ENCODE measurements at places on chromosomes 2 and 18.
A peak's percentile ranks its signal among the peaks of the same experiment; 100 is the strongest.

DNA sequence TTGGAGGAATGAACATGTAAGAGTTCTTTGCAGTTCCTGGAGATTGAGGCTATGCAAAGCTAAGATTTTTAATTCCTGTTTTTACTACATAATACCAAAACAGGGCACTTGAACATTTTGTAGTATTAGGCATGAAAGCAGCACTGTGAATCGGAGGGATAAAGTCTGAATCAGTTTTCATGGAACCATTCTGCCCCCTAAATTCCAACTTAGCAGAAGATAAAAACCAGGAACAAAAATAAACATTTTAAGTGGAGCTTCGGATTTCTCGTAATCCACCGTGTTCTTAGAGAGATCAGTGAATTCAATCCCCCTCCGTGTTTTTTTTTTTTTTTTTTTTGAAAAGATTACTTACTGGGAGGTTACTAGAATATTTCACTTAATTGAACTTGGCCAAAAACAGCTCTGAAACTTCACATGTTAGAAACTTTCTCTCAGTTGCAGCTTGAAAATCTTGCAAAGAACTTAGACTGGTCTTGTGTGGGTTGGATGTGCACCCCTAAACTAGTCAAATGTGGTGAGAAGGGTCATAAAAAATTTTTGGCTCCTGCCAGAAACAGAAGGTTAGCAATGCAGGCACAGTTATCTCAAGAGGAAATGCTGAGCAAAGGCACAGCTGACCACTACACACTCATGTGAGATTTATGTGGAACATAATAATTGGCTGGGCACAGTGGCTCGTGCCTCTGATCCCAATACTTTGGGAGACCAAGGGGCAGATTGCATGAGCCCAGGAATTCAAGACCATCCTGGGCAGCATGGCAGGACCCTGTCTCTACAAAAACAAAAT, 145.4 kb upstream of the RNF152 start:
- DNase-seq: no peak

DNA sequence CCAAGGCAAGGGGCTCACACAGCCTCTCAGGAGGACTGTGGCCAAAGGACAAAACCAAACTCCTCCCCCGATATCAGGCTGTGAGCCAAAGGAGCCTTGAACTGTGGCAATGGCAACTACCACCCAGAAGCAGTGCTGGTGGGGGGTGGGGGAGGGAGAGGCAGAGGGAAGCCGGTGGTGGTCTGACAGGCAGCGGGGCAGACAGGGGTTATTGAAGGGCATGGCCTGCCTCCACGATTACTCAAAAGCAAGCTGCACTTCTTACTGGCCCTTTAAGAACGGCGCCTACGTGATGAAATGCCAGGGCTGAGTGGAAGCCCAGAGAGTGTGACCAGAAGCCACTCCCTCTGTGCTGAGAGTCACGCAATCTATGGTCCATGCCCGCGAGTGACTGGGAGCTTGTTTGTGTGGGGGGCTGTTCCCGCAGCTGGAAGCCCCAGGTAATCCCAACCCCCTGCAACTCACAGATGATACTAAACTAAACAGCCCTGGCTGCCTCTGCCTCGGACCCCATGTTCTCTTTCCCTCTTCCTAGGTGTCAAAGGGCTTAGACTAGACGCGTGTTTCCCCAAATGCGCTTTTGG, 128.2 kb upstream of the CXCR4 start:
- DNase-seq: peak; percentile 60

DNA sequence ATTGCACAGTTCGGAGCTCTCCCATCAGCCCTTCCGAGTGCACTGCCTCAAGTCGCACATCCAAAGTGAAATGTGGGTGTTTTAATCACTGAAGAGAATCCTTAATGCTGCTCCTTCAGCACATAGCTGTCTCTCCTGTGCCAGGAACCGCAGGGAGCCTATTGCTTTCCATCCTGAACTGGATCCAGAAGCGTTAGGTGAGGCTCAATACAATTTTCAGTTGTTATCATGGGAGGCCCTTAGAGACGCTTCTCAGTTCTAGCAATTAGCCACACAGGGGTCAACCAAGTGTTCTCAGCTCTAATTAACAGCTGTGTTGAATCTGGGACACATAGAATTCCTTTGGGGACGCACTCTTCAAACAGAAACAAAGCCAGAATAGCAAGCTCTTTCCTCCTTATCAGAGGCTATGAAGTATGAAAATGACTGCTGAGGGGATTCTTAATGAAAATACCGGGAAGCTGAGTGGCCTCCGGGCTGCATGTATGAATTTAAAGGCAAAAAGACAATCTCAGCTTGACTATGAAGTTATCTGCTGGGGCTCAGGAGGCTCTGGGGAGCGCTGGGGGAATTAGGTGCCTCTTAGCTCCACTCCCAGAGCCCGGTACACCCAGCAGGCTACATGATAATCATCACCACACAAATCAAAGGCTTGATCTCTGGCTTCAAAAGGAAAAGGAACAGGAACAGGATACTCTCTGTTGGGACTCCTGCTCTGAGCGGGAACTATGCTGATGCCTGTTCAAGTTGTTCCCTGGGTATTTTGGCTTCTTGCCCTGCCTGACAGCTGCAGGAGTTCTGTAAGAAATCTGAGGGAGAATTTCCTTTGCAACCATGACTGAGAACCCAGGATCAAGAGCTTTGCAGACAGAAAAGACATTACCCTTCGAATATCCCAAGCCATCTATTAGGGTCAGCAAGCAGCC, 55.4 kb upstream of the NCOA1 start:
- DNase-seq: no peak

GRCh38 chr2:207260947-207261346, 95.2 kb upstream of the KLF7 start:
- DNase-seq: no peak

DNA sequence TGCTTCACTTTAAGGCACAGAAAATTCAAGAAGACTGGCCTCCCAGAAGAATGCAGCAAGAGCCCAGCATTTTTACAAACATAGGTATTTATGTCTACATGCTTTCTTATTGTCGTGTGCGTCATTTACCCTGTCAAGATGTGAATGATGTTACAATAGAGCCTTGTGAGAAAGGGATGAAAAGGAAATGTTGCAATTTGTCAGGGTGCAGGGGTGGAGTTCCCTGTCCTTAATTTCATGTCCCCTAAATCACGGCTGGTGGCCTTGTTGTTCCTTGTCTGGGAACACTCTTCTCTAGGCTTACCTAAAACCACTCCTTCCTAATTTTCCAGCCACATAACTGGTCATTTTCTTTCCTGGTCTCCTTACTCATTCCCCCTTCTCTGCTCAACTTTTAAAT, 194.2 kb downstream of the TXNL1 start:
- DNase-seq: no peak

- no peak for DNase-seq
Measured at GRCh38 chr18:61554117-61554776, 221.0 kb downstream of the CDH20 start.

DNA sequence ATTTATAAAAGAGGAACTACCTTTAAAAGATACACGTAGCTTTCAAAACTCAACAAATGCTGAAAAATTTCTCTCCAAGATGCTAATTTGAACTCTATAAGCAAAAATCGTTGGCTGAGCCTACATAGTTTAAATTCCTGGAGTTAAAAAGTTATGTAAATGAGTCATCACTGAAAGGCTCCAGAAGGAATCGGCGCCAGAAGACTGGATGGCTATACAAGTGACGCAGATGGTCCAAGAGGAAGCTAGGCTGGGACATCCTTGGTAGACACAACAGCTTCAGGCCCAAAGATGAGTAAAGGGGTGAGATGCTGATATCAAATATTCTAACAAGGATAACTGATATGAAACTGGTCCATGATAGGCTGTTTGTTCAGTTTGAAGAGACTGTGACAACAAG, 22.8 kb upstream of the DNAH6 start:
- DNase-seq: no peak

- DNase-seq: no peak
Measured at GRCh38 chr18:52615943-52616342, 275.9 kb downstream of the DCC start.

DNA sequence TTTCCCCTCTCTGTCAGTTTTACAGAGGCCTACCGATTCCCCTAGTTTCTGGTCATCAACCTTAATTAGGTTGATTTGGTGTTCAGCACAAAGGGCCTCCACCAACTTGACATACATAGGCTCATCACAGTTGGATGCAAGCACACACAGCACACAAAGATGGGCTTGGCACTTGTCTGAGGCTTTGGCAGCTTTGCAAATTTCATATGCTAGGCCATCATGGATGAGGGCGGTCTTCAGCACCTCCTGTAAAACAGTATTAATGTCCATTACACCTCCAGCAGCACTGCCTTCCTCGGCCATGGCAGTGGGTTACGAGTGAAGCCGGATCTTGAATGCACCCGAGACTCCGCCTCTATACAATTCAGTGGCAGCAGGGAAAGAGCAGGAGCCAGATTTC, 56.9 kb downstream of the REL start:
- no peak for DNase-seq

GRCh38 chr18:24704946-24705630, 244.7 kb downstream of the HRH4 start:
- no peak for DNase-seq

DNA sequence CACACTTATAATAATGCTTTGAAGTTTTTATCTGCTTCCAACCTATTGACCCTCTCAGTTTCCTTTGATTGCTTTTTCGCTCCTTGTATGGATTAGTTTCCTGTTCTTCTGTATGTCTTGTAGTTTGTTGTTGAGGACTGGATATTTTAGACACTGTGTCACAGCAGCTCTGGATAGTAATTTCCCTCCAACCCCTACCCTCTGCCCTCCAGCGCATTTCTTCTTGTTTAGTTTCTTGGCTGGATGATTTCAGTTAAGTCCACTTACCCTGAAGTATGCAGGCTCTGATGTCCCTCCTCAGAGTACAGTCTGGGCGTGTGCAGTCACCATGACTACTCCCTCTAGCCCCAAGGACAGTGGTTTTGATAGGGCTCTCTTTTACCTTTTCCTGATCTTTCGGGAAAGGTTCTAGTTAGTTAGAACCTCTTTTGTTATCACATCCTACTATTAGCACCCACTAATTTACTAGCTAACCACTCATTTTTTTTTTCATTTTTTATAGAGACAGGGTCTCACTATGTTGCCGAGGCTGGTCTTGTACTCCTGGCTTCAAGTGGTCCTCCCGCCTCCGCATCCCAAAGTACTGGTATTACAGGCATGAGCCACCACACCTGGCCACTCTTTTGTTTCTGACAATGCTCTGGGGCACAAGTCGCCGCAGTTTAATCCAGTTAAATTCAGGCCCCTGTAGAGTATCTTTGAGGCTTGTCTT, 16.3 kb upstream of the LYG1 start:
- no peak for DNase-seq

GRCh38 chr2:32976409-32977063, 29.8 kb downstream of the LTBP1 start:
- no peak for DNase-seq

GRCh38 chr2:22281033-22281432, 1103.9 kb upstream of the KLHL29 start:
- DNase-seq: no peak

DNA sequence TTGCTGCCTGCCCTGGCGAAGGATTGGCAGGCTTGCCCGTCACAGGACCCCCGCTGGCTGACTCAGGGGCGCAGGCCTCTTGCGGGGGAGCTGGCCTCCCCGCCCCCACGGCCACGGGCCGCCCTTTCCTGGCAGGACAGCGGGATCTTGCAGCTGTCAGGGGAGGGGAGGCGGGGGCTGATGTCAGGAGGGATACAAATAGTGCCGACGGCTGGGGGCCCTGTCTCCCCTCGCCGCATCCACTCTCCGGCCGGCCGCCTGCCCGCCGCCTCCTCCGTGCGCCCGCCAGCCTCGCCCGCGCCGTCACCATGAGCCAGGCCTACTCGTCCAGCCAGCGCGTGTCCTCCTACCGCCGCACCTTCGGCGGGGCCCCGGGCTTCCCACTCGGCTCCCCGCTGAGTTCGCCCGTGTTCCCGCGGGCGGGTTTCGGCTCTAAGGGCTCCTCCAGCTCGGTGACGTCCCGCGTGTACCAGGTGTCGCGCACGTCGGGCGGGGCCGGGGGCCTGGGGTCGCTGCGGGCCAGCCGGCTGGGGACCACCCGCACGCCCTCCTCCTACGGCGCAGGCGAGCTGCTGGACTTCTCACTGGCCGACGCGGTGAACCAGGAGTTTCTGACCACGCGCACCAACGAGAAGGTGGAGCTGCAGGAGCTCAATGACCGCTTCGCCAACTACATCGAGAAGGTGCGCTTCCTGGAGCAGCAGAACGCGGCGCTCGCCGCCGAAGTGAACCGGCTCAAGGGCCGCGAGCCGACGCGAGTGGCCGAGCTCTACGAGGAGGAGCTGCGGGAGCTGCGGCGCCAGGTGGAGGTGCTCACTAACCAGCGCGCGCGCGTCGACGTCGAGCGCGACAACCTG, at the start of gene DES:
TSS of gene DES (plus strand) at position 223 of the 857 bp plus-strand sequence. CDS start at position 309, 86 bp downstream.
- DNase-seq: peak; percentile 61

GRCh38 chr2:11494310-11494709, 28.3 kb upstream of the E2F6 start:
- no peak for DNase-seq

DNA sequence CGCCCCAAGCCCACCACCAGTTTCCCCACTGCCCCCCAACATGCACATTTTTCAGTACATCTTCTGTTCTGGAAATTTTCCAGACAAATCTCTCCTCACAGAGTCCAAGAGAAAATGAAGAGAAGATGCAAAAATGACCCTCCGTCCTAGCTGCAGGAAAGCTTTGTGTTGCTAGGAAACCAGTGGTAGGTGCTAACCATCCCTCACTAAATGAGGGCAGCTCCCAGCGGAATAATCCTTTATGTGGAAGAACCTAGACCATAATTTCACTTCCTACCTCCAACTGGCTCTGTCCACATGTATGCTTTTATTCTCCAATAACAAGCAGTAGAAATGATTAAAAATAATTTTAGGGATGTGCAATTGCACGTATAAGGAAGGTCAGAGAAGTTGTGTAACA, 311.9 kb upstream of the EPHA4 start:
- DNase-seq: no peak

DNA sequence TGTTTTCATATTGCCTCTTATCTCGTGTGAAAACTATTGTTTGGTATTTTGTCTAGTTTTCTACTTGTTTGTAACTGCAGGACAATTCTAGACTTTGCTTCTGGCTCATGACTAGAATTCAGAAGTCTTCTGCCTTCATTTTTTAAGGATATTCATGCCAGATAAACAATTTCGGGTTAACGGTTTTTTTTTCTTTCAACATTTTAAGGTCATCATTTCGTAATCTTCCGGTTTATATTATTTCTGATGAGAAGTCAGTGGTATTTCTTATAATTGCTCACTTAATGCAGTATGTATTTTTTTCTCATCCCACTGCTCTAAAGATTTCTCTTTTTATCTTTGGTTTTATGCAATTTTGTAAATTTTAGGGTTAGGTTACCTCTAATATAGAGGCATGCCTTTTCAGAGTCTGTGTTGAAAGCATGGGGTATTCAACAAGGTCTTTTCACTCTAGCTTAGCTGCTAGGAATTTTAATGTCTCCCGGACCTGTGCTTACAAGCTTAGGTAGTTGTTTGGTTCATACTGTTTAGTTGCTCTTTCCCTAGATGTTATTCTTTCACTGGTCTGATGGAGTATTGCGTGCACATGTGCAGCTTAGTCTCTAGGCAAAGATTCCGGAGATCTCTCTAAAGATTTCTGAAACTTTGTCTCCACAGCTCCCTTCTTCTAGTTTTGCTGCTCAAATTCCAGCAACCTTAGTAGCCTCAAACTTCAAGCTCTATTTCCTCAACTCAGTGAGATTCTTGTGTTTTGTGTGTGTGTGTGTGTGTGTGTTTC, 198.1 kb downstream of the MCFD2 start:
- DNase-seq: no peak
